Activated naive CD4-positive, alpha-beta T cell treated with anti-CD3 and anti-CD28 coated beads, Interleukin-2, amount 50 U/mL, for 72 hours (primary cell): ENCODE measurements at places on chromosomes 16 and 17. TPM values are rescaled to one million over a fixed set of nuclear protein-coding genes. Genes with fewer than 3 reads are reported as not detected.

GRCh38 chr16:85306071-85306792 lies 194.0 kb upstream of the CIBAR2 start:
- peak; percentile 77 for DNase-seq

Gene TTYH2
- total RNA-seq, result 5.6 TPM

GRCh38 chr17:67270416-67270815 lies 25.4 kb upstream of the HELZ start:
- DNase-seq, result no peak

GRCh38 chr17:2054512-2055291 lies at the start of gene HIC1:
HIC1 (plus strand) TSS chr17:2055103; CDS start chr17:2056691, 1,588 bp downstream.
- peak; percentile 90 for DNase-seq

GRCh38 chr16:62079236-62079635 lies 43.0 kb upstream of the CDH8 start:
- DNase-seq, result no peak

DNA sequence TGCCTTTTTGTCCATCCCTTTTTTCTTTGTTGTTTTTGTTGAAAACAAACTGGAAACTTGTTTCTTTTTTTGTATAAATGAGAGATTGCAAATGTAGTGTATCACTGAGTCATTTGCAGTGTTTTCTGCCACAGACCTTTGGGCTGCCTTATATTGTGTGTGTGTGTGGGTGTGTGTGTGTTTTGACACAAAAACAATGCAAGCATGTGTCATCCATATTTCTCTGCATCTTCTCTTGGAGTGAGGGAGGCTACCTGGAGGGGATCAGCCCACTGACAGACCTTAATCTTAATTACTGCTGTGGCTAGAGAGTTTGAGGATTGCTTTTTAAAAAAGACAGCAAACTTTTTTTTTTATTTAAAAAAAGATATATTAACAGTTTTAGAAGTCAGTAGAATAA lies 4.9 kb downstream of the SOX9 start:
- no peak for DNase-seq

DNA sequence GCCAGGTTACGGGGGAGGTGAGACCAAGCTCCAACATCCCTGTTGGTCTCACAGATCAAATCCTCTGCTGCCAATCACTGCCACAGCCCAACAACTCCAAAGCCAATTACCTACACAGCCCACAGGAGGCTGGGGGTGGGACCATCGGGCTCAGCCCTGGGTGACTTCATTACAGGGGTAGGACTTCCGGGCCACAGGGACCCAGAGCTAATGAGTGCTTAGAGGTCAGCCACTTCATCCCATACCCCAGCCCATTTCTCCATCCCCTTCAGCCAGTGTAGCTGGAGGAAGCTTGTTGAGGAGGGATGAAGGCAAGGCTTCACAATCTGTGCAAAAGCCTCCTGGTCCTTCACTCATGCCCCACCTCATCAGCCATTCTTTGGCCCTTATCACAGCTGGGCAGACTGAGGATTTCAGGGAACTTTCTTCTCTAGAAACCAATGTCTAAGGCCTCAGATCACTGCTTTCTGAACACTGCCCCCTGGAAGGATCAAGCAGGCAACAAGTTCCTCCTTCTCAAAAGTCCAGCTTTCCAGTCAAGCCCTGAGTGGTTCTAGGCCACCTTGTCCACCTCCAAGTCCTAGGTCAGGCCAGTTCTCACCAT lies 5.8 kb downstream of the FOXN1 start:
- no peak for DNase-seq

Gene MYO19
- 170 TPM for total RNA-seq

DNA sequence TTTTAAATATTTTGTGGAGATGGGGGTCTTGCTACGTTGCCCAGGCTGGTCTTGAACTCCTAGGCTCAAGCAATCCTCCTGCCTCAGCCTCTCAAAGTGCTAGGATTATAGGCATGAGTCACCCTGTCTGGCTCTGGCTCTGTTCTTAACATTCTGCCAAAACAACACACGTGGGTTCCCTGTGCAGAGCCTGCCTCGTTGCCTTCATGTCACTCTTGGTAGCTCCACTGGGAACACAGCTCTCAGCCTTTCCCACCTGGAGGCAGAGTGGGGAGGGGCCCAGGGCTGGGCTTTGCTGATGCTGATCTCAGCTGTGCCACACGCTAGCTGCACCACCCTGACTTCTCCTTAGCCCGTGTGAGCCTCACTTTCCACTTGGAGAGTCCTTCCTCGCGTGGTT lies 19.3 kb downstream of the CRISPLD2 start:
- DNase-seq, result no peak

DNA sequence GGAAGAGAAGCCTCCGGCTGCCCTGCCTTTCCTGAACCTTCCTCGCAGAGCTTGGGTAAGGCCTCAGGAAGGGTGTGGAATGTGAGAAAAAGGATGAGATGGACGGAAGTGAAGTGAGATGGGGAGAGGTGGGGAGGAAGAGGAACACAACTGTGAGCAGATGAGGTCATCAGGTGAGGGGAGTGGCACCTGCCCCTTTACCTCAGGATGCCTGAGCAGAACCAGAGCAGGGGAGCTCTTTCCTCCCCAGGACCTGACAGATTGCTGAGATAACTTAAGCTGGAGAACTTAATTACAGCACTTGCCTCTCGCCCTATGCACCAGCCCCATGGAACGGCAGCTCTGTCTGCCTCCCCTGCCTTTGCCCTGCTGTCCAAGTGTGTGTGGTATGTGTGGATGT lies 29.8 kb downstream of the TMEM132E start:
- no peak for DNase-seq

Gene AATK
- total RNA-seq, result 0.72 TPM

- no peak for DNase-seq
Observed at GRCh38 chr16:23699100-23699499, 13.9 kb downstream of the ERN2 start.

GRCh38 chr17:10069301-10069700 lies 129.1 kb downstream of the GAS7 start:
- DNase-seq, result no peak

- DNase-seq, result no peak
Observed at GRCh38 chr17:77859035-77859810, 99.3 kb upstream of the TNRC6C start.

- no peak for DNase-seq
Observed at GRCh38 chr17:5770441-5771270, 186.3 kb upstream of the NLRP1 start.

Gene ANKS3
- 19.4 TPM for total RNA-seq

DNA sequence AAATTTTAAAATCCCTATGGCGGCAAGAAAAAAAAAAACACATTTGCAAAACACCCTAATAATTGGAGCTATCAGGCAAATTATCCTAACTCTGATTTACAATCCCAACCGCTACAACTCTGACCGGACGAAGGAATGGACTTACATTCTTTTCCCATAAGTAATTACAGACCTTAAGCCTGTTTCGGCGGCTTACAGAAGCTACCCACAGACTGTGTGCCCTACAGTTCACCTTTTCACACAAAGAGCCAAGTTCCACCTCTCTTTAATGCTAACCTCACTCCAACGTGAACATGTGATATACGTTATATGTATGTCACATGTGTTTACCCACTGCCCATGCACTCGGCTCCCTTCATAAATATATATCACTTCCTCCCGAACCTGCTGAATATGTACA lies 8.7 kb upstream of the MEAK7 start:
- DNase-seq, result no peak
